ENCODE measurements at places on chromosomes 4 and X.

- DNase-seq: no peak
Measured at GRCh38 chr4:163284304-163284703, 48.1 kb downstream of the NPY1R start.

- no peak for DNase-seq
Measured at GRCh38 chrX:119502727-119503483, 34.7 kb downstream of the SLC25A5 start.

DNA sequence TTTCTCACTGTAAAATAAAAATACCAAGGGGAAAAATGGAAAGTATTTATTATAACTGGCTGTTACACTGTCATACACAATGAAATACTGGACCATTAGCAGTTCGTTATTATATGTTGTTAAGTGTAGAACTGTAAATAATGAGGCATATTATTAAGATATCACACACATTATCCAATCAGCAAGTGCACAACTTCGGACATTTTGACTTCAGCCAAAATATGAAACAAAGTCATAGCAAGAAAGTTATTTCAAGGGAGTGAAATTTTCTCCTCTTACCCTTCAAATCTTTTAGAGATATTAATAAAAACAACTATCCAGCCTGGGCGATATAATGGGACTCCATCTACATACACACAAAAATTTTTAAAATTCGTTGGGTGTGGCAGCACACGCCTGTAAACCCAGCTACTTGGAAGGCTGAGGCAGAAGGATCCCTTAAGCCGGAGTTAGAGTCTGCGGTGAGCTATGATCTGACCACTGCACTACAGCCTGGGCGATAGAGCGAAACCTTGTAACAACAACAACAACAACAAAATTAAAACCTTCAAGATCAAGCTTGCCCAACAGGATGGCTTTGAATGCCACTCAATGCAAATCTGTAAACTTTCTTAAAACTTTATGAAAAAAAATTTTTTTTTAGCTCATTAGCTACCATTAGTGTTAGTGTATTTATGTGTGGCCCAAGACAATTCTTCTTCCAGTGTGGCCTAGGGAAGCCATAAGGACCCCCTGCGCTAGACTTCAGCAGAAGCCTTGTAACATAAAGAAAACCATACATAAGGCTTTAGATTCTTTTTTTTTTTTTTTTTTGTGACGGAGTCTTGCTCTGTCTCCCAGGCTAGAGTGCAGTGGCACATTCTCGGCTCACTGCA, 1.3 kb upstream of the CISD2 start:
- no peak for DNase-seq

GRCh38 chr4:94462572-94462971, 10.8 kb downstream of the PDLIM5 start:
- DNase-seq: no peak

DNA sequence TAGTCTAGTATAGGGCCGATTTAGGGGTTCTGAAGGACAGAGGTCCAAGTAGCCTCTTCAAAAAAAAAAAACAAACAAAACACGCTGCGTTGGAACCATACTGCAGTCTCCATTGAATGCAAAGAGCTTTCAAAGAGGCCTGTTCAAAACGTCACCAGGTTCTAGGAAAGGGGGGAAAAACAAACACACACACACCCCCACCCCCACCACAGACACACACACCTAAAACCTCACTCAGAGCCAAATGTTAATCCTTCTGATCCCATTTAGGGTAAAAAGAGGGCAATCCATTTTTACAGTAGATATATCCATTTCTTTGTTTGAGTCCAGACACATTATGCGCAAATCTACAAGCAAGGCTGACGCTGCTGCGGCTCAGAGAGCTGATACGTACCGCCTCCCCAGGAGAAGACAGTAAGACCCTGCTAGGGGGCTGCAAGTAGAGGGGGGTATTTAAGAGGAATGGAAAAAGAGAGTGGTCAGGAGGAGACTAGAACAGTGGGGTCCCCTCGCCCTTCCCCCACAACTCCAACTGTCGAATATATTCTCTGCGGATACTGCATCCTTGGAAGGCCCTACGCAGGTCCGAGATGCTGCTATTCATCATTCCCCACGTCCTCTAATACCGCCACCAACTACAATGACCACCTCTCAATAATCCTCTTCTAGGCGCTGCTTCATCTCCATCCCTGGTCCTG, 1.3 kb downstream of the NKRF start:
- no peak for DNase-seq

- DNase-seq: peak; percentile 17
Measured at GRCh38 chrX:115367951-115368350, 78.4 kb downstream of the LUZP4 start.

GRCh38 chr4:102722740-102723139, 38.0 kb downstream of the MANBA start:
- DNase-seq: no peak

DNA sequence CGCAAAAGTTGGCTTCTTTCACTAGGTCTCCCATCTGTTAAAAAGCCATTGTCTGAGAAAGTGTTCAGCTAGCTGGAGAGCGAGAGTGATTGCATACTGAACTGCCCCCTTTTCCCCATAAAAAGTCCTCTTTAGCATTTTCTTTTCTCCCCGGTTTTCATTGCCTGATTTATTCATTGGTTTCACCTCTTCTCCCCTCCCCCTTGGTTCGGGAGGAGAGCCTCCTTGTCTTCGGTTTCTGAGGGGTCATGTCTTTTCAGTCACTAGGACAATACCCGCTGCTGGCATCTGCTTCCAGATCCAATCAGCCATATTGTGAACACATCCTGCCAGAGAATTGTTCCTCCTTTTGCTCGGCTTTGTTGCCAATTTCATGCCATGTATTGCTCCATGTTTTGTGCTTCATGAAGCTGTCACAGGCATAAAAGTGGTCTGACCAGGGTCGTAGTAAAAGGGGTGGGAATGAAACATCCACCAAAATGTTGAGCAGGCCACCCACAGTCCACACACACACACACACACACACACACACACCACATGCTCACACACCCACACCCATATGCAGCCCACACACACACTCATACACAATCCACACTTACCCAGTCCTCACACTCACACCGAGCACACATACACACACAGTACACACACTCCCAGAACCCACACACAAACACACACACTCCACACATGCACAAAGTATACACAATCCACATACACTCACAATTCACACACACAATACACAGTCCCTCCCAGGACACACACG, 136.0 kb downstream of the NKX6-1 start:
- DNase-seq: no peak

- no peak for DNase-seq
Measured at GRCh38 chr4:87025023-87025613, 90.3 kb downstream of the AFF1 start.

DNA sequence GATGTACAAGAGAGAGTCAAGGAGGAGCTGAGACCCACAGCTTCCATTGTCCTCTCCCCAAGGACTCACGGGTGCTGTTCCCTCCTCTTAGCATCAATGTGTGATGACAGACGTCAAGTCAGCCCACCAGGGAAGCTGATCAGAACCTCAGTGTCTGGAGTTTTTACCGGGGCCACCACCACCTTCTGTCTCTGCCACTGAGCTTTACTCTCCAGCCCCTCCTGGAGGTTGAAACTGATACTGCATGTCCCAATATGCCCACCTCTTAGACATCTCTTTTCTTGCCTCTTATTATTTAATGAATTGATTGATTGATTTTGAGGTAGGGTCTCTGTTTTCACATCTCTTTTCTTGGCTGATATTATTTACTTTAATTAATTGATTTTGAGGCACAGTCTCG, 10.3 kb upstream of the AKAP17A start:
- no peak for DNase-seq

GRCh38 chr4:39043058-39043860, 11.1 kb upstream of the TMEM156 start:
- peak; percentile 33 for DNase-seq

DNA sequence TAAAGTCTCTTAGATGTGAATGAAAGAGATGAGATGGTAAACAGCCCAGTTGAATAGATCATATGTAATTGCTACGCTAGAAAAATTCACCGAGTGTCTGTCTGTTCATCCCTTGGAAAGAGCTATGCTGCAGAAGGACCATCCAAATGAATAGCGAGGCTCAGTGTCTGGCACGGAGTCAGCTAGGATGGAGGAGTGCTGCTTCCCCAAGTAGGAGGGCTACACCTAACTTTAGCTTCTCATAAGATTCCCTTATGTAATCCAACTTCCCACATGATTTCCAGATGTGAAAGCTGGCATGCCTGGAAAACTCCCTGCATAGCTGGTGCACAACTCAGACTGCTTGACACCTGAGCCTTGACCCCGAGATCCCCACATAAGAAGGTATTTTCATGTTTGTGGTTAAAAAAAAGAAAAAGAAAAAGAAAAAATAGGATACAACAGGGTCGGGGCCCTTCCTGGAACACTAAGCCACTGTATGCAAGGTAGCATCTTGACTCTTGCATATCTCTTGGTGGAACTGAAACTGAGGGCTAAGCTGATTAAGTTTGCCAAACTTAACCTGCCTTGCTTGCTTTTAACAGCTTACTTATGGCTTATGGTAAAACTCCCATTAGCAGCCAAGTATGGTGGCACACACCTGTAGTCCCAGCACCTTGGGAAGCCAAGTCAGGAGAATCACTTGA, 82.3 kb downstream of the FREM3 start:
- no peak for DNase-seq

DNA sequence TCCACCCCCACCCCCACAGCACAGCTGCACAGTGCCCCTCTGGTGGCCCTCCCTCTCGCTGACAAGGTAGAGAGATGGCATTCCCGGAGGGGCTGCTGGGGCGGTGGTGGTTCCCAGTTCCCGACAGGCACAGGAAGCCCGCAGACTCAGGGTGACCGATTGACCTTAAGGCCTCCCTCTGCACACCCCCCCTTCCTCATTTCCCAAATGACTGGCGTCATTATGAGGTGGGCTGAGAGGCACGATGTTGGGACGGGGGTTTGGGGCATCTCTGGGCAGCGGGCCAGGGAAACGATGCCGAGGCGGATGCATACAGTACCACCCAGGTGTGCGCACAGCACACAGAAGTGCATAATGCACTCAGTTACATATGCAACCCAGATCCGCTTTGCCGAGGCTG, 3.5 kb upstream of the TIMP1 start:
- DNase-seq: no peak

DNA sequence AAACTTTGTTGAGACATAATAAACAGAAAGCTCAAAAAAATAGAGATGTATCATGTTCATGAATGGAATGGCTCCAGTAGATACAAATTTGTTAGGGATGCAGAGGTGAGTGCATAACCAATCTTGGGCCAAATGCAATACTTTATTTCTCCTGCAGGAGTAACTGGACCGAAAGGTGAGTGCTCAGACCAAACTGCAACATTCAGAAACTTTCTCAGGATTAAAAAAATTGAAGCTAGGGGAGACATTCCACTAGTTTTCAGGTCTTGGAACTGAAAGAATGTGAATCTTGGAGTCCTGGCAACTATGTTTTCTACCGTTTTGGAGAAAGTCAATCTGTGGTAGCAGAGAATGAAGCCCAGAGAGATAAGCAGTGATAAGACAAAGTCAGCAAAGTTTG, 21.2 kb upstream of the LCORL start:
- DNase-seq: no peak

GRCh38 chr4:4642496-4643000, 100.7 kb upstream of the STX18 start:
- no peak for DNase-seq

DNA sequence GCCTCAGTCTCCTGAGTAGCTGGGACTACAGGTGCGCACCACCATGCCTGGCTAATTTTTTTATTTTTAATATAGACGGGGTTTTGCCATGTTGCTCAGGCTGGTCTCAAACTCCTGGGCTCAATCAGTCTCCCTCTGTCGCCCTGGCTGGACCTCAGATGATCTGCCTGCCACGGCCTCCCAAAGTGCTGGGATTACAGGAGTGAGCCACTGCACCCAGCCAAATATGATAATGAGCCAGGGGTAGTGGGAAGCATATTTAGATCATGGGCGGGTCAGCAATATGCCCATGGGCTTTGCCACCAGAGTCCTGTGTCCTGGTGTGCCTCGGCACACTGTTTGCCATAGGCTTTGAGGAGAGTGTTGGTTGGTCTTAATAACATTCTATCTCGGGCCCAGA, 71.8 kb downstream of the FAM193A start:
- no peak for DNase-seq

DNA sequence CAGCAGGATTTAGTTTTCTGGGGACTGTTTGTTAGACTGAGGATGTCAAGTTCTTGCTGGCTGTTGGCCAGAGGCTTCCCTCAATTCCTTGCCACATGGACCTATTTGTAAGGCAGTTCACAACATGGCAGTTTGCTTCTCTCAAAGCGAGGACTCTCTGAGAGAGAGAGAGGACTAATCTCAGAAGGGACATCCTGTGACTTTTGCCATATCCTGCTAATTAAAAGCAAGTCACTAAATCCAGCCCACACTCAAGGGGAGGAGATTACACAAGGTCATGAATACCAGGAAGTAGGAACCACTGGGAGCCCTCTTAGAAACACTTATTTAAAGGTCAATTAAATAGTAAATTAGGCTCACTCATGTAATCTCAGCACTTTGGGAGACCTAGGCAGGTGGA, 38.2 kb downstream of the PPP1R2C start:
- DNase-seq: no peak

GRCh38 chrX:74804574-74804973, 120.7 kb downstream of the NEXMIF start:
- DNase-seq: no peak

- DNase-seq: peak; percentile 61
Measured at GRCh38 chr4:13218326-13218958, 265.7 kb downstream of the RAB28 start.

Data from hippocampal formation (tissue), 2 donors.